ENCODE measurements at places on chromosomes 2 and 18.

DNA sequence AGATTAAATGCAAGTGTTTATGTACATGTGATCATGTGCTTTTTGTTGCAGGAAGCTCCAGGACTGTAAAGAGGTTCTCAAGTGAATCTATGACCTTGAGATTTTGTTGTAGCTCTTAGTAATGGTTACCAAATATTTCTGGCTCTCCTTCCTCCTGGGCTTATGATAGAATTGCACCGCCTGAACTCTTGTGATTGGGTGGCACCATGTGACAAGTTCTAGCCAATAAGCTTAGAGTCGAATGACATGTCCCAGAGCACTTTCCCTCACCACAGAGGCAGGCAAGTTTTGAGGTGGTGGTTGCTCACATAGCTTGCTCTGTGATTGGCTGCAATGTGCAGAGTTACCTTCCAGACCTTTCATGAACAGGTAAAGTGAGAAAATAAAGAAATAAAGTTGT is 8.9 kb upstream of the SCG2 start:
- DNase-seq: no peak

DNA sequence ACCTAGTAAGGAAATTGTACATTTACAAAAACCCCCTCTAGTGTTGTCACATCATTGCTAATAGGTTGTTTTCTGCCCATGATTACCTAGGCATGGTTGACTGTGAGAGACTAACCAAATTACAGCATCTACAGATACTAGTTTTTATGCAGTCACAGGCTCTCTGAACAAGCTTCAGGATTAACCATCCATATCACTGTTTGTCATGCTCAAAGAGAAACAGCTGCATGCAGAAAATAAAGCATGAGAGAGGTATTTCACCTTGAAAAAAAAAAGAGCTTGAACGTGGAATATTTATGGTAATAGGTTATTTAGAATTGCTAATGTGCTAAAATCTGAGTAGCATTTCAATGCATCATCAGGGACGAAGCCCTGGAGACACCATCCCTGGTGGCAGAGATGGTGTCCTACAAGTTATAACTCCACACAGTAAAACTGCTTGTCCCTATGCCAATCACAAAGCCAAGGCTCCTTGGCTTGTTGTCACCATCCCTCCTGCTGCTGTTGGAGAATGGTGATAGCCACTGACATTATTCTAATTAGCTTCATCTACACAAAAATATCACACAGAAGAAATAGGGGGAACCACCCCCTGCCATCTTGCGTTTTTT is 5.4 kb downstream of the NEB start:
- no peak for DNase-seq

DNA sequence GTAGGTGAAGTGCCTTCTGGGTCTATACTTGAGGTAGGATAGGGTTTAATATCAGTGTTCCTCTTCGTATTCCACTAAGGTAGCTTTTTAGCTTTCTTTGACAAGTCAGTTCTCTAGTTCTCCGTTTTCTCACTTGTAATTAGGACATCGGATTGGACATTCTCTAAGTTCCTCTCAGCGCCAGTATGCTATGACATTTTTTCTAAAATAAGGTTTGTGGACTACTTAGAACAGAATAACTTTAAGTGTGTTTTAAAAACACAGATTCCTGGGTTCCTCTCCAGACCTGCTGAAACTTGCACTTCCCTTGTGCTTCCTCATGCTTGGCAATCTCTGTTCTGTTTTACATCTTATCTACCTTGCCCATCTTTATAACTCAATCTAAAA is 69.3 kb upstream of the YWHAQ start:
- no peak for DNase-seq

DNA sequence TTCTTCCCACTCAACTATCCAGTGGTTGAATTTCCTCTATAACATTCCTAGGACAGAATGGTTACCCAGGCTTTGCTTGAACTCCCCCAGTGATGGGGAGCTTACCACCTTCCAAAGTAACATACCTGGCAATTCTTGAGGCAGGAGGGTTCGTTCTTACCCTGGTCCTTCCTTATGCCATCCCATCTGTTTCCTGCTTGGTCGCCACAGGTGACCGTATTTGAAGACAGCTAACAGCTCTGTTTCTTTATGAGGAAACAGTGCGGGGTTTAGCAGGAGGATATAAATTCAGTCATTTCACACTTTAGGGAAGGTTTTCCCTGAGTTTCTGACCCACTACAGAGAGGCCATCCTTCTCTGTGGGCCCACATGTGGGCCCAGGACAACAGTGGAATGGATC is 42.6 kb downstream of the FOSL2 start:
- DNase-seq: no peak

DNA sequence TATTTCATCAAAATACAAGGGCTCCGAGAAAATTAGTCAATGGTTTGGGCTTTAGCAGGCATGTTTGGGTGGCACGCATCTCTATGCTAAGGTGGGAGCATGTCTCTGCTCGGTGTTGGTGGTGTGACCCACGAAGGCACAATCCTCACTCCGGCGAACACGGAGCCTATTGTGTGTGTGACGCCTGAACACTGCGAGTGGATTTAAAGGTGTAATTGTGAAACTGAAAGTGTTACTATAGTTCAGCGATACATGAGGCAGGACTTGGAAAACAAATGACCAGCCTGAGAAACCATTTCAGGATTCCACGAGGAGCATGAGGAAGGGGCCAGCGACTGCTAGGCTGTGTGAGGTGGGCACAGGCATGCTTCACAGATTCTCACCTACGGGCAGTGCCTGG is 41.7 kb upstream of the LDLRAD4 start:
- no peak for DNase-seq

DNA sequence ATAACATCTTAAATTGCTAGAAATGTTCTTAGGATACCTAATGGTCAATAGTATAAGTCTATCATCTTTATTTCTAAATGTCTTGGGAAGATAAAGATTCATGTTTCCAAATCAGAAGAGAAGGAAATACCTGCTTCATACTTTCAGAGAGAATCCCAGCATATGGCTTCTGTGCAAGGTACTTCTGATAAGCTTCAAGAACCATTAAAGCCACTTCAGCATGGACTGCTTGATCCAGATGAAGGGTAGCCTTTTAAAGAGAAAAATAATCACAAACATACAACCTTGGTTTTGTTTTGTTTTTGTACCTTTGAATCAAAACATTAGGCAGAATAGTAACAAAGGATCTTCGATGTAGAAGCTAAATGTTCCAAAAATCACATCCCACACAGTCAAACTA is 44.0 kb downstream of the EPG5 start:
- DNase-seq: no peak

DNA sequence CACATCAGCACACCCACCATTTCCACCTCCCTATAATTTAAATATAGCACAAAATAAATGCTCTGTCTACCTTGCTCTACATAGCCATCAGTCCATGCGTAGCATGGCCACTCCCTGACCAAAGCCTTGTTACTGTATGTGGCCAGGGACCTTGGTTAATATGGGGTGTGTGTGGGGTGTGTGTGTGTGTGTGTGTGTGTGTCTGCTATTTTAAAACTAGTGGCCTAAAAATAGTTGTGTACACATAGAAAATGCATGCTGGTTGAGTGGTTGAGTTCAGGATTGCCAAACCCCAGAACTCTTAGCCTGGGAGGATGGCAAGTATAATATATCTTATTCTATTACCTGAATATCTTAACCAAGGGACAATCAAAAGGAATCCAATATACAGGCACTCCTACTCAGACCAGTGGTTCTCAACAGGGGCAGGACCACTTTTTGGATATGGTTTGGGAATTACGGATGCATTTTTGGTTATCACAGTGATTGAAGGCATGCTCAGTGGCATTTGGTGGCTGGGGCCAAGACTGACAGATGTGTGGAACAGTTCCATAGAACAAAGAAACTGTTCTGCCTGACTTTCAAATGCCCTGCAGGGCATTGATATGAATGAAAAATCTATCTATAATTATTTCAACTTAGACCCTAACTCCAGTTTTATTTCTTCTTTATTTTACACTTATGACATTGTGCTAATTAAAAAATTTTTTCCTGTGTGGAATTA is 72.3 kb upstream of the PSME4 start:
- no peak for DNase-seq

GRCh38 chr18:45995461-45995860 is 28.3 kb upstream of the EPG5 start:
- DNase-seq: no peak

DNA sequence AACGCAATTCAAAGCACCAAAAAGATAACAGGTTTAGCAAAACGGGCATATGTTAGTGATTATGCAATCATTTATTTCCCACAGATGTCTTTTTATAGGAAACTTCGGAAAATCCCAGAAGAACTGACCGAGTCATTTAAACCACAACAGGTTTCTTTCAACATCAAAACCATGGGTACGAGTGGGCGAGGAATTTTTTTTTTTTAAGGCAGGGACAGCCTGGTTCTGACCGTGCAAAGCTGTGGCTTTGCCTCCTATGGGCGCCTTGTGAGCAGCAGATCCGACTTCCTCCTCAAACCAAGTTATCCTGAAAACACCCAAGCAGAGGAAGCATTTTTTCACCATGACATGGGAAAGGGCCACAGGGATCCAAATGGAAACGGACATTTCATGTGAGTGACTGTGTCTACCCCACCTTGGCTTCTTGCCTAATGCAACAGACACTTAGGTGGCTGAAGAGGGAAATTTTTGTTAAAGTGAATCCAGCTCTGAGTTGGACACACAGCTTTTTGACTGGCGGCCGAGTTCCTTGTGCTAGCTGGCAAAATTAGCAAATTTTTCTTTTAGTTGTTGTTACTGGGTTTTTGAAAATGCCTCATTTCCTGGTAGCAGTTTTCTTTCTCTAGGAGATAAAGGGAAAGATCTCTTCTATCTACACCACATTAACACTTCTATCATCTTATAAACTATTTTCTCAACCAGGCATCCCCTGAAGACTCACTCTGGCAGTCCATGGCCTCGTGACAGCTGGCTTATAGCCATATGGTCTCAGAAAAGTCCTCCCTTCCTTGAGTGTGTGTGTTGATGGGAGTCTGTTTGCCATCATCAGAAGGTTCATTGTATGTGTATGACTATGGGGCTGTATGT is 487.4 kb upstream of the ZEB2 start:
- DNase-seq: peak; percentile 98

DNA sequence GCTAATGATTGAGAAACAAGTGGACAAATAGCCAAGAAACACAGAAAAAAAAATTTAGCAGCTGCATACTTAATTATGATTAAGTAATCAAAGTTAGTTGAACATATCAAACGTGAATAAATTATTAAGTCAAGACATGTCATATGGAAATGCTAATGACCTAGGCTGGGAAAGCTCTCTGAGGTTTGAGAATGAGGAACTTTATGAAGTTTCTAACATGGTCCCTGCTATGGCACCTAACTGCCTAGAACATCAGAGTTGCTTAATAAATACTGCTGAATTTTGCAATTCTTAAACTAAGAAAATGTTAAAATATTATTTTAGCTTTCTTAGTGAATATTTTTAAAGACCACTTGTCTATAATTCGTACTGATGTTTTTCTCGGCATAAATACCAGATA is 99.8 kb downstream of the AFF3 start:
- no peak for DNase-seq

- DNase-seq: no peak
Observed at GRCh38 chr2:112138159-112139032, at the start of gene FBLN7. TSS of gene FBLN7 (plus strand) at chr2:112138385. CDS start at chr2:112138656, 271 bp downstream.

DNA sequence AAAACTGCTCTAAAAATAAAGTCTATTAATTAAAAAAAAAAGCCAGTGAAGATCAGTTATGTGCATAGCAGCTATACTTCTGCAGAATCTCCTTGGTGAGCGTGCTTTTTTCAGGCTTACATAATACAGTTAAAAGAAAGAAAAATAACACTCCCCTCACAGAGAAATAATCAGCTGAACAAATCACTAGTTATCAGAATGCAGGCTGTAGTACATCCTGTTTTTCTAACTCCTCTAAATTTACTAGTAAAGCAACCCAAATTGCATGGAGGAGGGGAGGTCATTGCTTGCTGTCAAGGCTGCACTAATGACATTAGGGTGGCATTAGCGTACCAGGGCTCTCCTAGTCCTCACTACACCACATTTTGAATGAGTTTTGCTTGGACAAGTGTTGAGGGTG is 192.2 kb downstream of the PLCL1 start:
- no peak for DNase-seq

DNA sequence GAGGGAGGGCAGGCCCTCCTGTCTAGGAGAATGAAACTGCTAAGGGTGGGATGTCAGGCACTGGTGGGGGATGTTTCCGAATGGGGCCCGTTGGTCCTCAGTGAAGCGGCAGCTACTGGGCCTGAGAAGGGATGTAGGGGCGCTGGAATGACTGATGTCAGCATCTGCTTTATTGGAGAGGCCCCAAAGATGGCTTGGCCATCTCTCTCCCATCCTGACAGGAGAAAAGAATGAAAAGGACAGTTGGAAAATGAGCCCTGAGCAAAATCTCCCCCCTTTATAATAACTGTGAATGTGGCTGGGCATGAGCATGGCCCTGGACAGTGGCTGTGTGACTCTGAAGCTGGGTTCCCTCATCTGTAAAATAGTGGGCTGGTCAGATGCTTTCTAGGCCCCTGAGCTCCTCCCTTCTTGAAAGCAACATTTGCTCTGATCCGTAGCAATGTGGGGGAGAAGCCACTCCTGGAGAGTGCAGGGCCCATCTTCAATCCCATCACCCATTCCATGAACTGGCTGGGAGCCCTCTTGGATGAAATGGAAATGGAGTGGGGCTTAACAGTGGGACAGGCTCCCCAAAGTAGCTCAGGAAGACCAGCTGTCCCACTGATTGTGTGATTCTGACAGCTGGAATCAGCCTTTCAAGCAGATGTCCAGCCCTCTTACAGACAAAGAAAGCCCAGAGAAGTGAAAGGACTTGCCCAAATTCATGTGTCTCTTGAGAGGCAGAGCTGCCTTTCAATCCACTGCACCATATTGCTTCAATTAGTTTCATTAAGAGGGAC is 232.7 kb upstream of the SMAD2 start:
- no peak for DNase-seq

DNA sequence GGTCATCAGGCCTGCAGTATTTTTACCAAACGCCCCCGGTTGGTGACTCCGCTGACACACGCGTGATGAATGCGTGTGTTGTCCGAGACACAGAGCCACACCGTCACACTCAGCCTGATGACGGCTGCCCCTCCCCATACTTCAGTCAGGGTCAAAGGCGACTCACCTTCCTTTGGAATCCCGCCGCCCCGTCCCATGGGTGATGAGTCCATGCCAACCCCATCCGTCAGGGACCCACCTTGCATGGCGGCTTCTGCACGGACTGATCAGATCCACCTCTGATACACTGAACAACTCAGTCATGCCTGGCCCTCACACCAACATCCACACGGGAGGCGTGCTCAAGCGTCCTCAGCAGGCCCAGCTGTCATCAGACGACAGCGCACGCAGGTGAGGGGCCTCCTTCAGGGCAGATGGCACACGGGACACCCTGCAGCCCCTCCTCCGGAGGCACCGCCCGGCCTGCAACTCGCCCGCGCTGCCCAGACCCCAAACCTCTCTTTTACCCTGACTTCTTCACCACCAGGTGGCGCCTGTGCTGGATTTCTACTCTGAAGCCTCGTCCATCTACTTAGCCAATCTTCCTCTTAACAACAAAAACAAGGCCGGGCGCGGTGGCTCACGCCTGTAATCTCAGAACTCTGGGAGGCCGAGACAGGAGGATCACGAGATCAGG is 89.2 kb downstream of the ZNF516 start:
- DNase-seq: no peak

- DNase-seq: no peak
Observed at GRCh38 chr2:216860426-216861137, 718 bp upstream of the TNP1 start.

GRCh38 chr2:148209603-148210002 is 188.7 kb downstream of the MBD5 start:
- no peak for DNase-seq

GRCh38 chr2:158297120-158297519 is 159.4 kb downstream of the CCDC148 start:
- DNase-seq: no peak
